ENCODE measurements at places on chromosomes 12 and 14.

GRCh38 chr14:79383475-79383874 lies 827.8 kb downstream of the DIO2 start:
- DNase-seq: no peak

DNA sequence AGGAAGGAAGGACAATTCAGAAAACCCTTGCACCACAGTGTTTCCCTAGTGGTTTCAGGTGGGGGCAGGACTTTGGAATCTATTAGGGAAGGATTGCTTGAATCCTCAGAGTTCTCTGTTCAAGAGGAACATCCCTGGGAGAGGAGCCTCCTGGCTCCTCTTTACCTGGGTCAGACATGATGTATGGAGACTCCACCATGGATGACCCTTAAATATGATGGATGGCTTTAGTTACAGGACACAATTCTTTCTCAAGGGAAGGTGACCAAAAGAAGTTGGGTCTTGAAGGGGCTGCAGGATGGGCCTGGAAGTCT lies 396.6 kb downstream of the NRXN3 start:
- DNase-seq: no peak

DNA sequence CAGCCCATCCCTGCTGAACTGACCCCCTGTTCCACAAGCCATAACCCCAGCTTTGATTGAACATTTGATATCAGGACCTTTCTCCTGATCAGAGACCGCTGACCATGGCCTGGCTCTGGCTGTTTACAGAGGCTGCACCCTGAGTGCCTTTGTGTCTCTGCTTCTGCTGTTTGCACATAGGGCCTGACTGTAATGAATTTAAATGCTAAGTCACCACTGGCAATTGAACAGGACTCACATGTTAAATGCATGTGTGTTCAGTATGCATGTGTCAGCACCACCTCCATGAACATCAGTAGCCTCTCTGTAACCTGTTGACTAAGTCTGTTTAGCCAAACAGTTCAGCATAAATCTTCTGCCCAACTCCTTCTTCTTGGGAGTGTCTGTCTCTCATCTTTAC lies 690.3 kb downstream of the TMEM121 start:
- no peak for DNase-seq

- DNase-seq: no peak
These were observed 58.9 kb downstream of the GRIP1 start for GRCh38 chr12:66620026-66620425.

DNA sequence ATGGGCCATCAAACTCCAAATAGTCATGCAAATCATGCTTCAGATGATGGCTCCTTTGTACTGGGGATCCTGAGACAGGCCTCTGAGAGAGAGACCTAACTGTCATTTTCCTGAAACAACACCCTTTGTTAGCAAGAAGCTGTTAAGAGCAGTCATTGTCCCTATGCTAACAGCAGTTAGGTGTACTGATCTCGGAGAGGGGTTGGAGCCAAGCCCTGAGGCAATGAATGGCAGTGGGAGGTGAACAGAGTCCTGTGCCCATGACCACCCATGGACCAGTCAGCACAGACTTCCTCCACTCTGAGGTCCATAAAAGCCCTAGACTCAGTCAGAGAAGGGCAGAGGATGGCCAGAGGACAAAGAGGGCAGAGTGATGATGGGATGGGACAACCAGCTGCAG lies 747.6 kb upstream of the LRFN5 start:
- no peak for DNase-seq

DNA sequence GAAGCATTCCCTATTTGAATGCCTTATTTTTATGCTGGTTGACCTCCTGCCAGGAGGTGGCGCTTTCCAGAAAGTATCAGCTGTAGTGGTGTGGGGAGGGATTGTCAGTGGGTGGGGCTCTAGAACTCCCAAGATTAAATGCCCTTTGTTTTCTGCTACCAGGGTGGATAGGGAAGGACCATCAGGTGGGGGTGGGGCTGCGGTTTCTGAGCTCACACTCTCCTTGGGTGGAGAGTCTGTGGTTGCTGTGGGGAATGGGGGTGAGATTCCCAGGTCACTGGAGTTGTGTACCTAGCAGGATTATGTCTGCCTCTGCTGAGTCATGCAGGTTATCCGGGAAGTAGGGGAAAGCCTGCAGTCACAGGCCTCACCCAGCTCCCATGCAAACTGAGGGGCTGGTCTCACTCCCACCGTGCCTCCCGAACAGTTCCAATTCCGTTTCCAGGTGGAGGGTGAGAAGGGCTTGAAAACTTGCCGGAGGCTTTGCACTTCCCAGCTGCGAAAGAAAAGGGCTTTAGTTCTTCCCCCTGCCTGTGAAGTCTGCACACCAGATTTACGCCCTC lies 68.3 kb downstream of the ALG10B start:
- no peak for DNase-seq

- DNase-seq: peak; percentile 3
These were observed 455.3 kb upstream of the ATP2B1 start for GRCh38 chr12:90163975-90164374.

DNA sequence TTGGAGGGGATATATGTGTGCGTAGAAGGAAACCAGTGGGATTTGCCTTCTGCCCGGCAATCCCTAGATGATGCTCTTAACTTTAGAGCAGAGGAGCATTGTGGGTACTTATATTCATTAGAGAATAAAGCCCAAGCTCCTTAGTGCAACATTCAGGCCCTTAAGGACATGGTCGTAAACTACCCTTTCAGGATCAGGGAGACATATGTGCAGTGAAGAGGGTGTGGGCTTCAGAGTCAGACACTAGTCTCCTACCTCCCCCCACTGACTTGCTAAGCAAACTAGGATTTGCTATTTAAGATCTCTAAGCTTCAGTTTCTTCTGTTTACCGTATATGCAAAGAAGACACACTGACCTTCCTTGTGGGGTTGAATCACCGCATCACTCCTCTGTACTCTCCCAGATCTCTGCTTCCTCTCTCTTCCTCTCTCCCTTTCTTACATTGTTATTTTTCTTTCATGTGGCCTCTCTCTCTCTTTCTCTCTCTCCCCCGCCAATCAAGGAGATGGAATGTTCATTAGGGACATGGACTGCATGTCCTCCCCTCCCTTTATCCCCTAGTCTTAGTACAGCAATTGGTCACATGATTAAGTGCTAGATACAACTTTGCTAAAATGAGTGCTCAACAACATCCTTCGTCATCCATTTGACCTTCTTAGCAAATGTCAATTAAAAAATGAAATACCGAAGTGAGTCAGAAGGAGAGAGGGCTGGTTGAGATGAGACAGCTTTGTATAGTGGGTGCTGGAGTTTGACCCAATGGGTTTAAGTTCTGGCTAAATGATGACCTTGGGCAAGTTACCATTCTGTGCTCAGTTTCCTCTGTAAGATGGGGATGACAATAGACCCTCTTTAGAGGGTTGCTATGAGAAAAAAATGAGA lies 91.7 kb downstream of the TMX1 start:
- DNase-seq: no peak

DNA sequence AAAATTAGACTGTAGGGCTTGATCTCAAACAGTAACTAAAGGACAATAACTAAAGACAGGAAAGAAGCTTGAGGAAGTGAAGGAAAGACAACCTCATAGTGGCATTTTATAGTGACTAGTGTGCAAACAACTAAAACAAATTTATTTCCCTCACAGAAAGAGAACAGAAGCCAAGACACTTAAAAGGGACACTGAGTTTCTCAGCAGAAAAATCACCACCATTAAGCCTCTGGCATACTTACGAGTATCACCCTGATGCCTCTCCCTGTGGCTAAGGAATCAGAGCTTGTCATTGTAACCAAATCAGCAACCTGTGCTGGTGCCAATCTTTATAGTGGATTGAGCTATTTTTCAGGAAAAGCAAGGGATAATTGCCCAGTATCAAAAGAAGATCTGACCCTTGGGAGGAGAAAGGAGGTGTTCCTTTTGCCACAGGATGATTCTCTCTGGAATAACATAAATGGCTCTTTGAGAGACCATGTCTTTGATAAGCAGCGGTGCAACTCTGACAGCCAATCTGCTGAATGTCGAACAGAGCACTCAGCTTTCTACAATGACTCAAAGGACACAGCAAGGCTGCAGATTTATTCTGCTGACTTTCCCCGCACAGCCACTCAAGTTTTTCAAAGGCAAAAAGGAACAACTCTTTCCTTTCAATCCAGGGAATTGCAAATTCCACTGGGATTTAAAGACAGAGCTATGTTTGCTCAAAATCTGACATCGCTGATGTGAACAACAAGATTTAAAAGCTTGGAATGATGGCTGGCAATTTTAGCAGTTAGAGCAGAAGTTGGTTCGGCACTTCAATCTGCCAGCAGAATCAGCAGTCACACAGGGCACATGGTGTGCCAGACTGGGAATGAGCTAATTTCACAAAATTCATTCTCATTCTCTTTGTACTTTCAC lies 34.6 kb downstream of the ATF7 start:
- no peak for DNase-seq

- no peak for DNase-seq
These were observed 72.1 kb downstream of the POLR3B start for GRCh38 chr12:106429636-106430035.

- DNase-seq: peak; percentile 30
These were observed 68.6 kb upstream of the USP15 start for GRCh38 chr12:62191491-62192179.

DNA sequence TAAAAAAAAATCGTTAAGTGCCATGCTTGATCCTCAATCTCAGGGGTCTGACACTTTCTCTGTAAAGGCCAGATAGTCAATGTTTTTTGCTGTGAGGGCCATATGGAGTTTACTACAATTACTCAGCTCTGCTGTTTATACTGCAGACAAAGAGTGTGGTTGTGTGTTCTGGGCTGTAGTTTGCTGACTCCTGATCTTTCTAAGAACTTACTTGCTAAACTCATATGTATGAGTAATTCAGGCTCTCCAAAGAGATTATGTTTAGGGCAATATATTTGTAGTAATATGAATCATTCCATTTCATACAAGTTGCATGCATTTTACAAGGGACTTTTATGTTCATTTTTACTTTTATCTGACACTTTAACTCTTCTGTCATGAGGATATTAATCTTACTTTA lies 188.2 kb downstream of the TMTC2 start:
- peak; percentile 36 for DNase-seq

GRCh38 chr12:80553316-80553715 lies 109.3 kb downstream of the PTPRQ start:
- DNase-seq: no peak

DNA sequence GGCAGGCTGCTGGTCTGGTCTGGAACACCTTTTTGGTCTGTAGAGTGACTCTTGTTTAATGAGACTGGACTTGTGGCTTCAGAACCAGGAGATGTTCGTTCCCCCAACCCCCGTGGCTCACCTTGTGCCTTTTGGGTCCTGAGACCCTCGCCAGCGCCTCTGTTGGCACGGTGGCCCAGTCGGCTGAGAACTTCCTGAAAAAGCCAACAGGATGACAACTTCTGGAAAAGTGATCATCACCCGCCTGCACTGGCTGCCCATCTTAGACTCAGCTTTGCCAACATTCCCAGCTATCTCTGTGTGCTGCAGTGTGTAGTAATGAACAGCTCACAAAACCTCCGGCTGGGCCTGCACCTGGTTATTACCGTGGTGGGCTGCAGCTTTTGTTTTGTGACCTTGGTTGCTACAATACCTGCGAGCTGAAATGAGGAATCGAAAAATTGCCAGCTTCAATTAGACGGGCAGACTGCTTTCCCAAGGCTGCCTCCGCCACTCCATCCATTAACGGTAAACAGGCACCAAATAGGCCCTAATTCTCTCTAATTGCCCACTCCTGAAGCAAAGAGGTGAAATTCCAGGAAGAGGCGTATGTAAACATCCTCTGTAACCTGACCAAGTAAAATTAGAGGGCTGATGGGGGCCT lies 16.0 kb downstream of the MEG3 start:
- no peak for DNase-seq

- peak; percentile 79 for DNase-seq
These were observed 93.2 kb downstream of the TMTC3 start for GRCh38 chr12:88235183-88235833.

GRCh38 chr12:9948606-9949296 lies 16.6 kb upstream of the CLEC2A start:
- peak; percentile 72 for DNase-seq

DNA sequence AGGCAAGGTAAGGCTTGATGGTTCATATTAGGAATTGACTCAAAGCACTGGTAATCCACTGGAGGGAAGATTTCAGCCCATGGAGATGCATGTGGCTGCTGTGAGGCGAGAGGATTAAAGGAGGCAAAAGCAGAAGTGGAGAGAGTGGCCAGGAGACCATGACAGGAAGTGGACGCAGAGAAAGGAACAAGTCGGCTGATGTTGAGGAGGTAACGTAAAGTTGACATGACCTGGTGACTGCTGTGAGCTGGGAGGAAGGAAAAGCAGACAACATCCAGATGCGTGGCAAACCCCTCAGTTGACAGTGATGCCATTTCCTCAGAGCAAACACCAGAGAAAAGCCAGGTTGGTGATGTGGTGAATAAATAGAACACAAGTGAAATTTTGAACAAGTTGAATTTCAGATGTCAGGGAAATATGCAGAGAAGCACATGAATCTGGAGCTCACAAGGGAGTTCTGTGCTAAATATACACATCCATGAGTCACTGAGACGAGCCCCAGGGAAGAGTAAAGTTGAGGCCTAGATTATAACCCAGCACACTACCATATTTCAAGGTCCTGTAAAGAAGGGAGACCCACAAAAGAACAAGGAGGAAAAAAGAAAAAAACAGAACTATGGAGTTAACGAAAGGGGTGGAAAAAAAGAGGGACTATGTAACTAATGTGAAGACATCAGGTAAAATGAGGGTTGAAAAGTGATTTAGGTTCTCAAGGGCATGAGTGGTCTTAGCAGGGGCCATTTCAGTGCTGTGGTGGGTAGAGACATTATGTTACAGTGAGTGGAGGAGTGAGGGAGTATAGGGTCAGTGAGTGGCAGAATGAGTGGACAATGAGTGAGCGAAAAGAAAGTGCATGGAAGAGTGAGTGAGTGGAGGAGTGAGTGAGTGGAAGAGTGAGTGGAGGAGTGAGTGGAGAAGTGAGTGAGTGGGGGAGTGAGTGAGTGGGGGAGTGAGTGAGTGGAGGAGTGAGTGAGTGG lies 61.6 kb upstream of the GZMB start:
- peak; percentile 37 for DNase-seq

- DNase-seq: no peak
These were observed 398.6 kb downstream of the RERGL start for GRCh38 chr12:17691369-17691768.

DNA sequence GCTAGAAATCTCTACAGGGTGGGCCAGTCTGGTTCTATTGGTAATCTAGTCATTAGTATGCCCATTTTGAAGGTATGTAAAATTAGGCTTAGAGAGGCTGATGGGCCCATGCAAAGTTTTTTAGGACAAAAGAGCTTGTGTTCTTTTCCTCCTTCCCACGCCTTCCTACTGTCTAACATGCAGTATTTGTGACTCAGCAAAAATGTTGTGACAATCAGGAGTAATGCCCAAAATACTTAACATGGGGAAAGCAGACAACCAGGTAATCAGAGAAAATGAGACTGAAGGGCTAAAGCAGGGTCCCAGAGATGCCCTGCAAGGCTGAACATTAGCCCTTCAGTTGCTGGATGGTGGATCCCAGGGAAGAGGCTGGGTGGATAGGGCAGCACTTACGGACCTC lies 437.9 kb downstream of the BCL11B start:
- no peak for DNase-seq

GRCh38 chr12:43132291-43132690 lies 419.7 kb downstream of the ADAMTS20 start:
- no peak for DNase-seq

All from activated CD4-positive, alpha-beta T cell treated with anti-CD3 and anti-CD28 coated beads, Interleukin-2, Interleukin-6, amounts not matched to agents 100 ng/mL and 50 ng/mL, durations not matched to agents 16 hours and 8 hours (primary cell).